ENCODE measurements at places on chromosomes 3 and 15. TPM values are rescaled to one million over a fixed set of nuclear protein-coding genes. Genes with fewer than 3 reads are reported as not detected.

- no peak for DNase-seq
Observed at GRCh38 chr3:49135499-49135898, 2.6 kb upstream of the LAMB2 start.

DNA sequence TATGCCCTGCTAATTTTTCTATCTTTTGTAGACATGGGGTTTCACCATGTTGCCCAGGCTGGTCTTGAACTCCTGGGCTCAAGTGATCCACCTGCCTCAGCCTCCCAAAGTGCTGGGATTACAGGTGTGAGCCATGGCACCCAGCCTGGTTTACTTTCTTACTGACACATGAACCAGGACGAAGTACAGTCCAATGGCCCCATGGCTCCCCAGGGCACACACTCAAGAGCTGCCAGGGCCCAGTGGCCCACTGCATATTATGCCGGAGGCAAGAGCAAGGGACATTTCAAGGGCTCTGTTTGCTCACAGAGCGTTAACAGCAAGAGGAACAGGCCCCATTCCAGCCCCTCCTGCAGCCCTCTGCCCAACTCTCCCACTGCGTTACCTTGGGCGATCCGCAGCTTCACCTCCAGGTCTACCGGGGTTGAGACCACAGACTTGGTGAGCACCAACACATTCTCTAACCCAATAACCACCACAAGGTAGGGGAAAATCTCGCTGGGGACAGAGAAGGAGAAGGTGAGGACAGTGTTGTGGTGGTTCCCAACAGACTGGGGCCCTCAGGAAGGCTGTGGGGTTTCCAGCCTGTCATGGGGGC, 42.8 kb downstream of the PTPN23 start:
- no peak for DNase-seq

GRCh38 chr3:126357295-126358037, at the start of gene KLF15:
KLF15 (minus strand) TSS chr3:126357408; CDS start chr3:126352922, 4,486 bp downstream.
- peak; percentile 80 for DNase-seq

- DNase-seq, result no peak
Observed at GRCh38 chr3:112127522-112128494, 5.2 kb downstream of the GCSAM start.

- DNase-seq, result no peak
Observed at GRCh38 chr3:12948891-12949711, 107.7 kb upstream of the RPL32 start.

DNA sequence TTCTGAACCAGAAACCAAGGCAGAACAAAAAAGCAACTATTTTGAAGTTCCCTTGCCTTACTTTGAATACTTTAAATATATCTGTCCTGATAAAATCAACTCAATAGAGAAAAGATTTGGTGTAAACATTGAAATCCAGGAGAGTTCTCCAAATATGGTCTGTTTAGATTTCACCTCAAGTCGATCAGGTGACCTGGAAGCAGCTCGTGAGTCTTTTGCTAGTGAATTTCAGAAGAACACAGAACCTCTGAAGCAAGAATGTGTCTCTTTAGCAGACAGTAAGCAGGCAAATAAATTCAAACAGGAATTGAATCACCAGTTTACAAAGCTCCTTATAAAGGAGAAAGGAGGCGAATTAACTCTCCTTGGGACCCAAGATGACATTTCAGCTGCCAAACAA, 4.6 kb downstream of the DTX3L start:
- DNase-seq, result no peak

- DNase-seq, result peak; percentile 29
Observed at GRCh38 chr3:179760944-179761343, 108.1 kb downstream of the USP13 start.

- no peak for DNase-seq
Observed at GRCh38 chr3:79258479-79258878, 509.3 kb downstream of the ROBO1 start.

GRCh38 chr3:35789042-35789831, 149.9 kb downstream of the ARPP21 start:
- DNase-seq, result peak; percentile 31

DNA sequence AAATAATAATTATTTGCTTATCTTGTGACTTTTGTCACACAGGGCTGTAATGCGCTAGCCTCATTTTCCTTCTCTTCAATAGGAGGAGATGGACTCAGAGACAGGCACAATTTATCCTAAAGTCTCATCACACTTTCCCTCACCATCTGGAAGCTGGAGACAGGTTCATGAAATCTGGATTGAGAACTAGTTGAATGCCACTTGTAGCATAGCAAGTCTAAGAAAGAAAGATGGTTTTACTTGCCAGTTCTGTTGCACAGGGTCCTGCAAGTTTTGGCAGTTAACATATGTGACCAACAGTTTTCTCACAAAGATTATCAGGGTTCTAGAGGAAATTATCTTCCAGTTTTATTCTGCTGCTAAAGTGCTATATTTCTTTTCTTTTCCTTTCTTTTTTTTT, 9.0 kb upstream of the ZSCAN2 start:
- DNase-seq, result no peak

GRCh38 chr3:112640930-112641801, at the start of gene CCDC80:
CCDC80 (minus strand) TSS chr3:112641143; CDS start chr3:112639905, 1,238 bp downstream.
- peak; percentile 87 for DNase-seq

DNA sequence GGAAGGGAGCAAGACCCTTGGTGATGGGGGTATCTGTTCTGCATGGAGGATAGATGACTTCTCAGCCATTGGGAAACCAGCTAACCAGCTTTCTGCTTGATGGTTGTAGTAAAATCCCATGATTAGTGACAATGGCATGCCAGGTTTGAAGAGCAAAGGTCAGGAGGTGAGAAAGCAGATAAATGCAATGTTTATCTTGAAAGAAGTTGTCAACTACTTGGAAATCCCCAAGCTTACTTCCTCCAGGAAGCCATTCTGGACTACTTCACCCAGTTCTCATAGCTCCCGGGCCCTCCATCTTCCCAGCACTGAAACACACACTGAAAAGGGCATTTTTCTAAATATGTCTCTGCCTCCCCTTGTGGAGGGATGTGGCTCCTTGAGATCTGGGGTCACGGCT, 51.3 kb downstream of the SMAD3 start:
- DNase-seq, result no peak

GRCh38 chr3:43769885-43770425, 79.2 kb downstream of the ABHD5 start:
- DNase-seq, result no peak

DNA sequence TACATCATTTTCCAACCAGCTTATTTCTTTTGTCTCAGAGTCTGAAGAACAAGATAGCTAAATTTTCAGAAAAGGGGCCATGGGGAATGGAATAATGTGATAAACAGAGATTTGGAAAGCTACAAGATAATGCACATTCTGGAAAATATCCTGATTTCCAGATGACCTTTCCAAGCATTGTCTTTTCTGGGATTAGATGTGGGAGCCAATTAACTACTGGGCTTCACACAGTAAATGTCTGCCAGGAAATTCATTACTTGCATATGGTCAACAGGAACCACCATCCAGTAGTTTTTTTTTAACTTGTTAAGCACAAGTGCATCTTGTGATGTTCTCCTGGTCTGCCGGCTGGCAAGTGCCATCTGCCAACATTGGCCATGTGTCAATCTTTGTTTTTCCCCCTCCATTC, 131.1 kb upstream of the BFSP2 start:
- DNase-seq, result peak; percentile 40

DNA sequence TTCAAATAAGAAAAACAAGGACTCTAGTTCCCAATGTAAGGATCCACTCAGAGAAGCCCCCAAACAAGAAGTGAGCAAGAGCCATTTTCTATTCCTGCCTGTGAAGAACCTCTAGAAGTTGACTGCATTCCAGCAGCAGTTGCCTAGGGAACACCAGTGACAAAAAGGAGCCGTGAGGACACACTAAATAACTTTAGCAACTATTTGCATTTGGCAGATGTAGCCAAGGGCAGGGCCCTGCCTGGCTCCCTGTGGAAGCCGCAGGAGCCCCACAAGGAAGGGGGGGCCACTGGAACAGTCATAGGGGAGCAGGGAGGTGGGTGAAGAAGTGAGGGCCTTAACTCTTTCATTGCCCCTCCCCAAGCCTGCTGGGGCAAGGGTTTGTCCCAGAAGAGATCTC, 470.2 kb upstream of the PROK2 start:
- peak; percentile 84 for DNase-seq

- DNase-seq, result no peak
Observed at GRCh38 chr3:16522834-16523233, 9.3 kb upstream of the RFTN1 start.

DNA sequence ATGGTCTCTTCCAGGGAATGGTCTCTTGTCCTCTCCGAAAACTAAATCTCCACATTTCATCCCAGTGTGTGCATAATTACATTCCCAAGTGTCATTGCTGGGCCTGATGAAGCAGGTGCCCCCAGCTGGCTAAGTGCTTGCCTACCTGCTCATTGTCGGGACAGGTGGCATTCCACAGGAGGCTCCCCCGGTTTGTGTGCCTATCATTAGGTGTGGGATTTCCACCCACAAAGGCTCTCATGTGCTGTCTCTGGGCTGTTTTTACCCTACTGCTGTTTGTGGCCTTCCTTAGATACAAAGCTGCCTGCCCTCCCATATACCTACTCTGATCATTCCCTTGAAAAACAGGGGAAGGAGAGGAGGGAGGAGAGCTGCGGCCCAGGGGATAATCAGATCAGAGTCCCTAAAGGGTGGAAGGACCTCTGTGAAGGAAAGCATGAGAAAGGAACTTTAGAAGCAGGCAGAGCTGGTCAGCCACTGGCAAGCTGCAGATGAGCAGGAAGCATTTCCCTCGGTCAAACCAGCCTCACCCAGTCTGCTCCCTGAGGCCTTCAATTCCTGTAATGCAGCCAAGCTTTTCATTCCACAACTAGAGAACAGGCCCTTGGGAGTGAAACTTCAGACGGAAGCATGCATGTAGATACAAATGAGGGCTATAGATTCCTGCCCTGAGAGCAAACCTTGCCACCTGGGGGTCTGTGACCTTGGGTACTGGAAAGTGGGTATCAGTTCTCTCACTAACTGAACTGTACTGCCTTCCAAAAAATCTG, 60.7 kb upstream of the HEG1 start:
- peak; percentile 88 for DNase-seq

GRCh38 chr3:28191363-28191762, 50.1 kb upstream of the CMC1 start:
- DNase-seq, result no peak

- DNase-seq, result no peak
Observed at GRCh38 chr3:149975919-149976318, 5.2 kb upstream of the PFN2 start.

GRCh38 chr3:181906338-181906737, 194.6 kb downstream of the SOX2 start:
- DNase-seq, result no peak

DNA sequence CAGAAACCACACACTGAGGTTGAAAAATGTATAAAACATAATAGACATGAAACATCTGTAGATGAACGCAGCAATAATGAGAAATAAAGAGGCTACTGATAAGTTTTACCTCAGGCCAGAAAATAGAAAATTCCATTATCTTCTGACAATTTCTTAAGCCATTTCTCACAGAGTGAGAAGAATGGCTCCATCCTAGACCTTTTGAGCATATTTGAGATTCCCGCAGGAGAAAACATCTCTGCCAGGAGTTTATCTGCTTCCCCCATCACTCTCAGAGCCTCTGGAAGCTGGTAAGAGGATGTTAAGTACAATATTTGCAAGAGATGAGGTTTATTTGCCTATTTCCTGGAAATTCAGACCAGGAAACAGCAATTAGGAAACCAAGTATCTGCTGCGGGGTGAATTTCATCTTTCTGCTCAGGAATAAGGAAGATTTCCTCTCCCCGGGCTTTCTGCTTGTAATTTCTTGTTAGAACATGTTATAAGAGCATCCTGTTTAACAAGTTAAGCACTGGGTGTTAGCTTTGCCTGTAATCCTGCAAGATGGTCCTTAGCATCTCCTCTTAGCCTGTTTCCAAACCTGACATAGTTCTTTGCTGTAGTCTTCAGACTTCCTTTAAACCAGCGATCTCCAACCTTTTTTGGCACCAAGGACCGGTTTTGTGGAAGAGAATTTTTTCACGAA, 54.8 kb downstream of the ATP13A4 start:
- no peak for DNase-seq

GRCh38 chr3:133136114-133137041, 98.2 kb downstream of the TMEM108 start:
- DNase-seq, result peak; percentile 41

DNA sequence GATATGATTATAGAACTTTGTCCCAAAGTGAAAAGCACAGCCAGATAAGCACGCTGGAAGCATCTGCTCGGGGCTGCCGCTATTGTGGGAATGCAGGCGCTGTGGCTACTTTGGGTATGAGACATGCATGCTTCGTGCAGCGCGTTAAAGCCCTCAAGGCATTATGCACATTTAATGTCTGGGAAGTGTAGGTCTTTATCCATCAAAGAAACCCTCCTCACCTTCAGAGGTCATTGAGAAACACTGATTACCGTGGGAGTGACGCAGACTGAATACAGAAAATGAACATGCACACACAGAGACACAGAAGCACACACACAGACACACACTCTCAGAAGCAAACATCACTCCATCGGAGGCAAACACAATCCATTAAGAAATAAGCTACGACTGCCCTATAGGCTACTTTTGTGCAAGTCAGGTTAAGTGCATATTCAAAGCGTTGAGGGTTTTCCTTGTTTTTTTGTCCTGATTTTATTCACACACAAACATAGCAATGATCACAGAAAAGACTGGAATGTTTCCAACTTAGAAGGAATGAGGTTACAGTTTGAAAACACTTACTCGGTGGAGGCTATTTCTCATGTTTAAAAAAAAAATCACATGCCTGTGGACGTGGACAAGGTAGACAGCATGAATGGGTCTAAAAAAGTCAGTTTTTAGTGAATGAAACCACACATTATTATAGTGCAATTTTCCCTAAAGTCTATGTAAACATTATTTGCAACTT, 68.5 kb downstream of the PLCH1 start:
- DNase-seq, result peak; percentile 37

ITIH3 gene
- not detected for total RNA-seq

COL6A5 gene
- not detected for total RNA-seq

SUSD5 gene
- 10.1 TPM for total RNA-seq

GOLGA8Q gene
- 0.52 TPM for total RNA-seq

EFCC1 gene
- 4.6 TPM for total RNA-seq

TP63 gene
- 2.5 TPM for total RNA-seq

HYKK gene
- 3.7 TPM for total RNA-seq

AMT gene
- 0.56 TPM for total RNA-seq

LEKR1 gene
- total RNA-seq, result 1.3 TPM

CYP1A2 gene
- total RNA-seq, result not detected

GCHFR gene
- total RNA-seq, result 5.5 TPM

SLC9C1 gene
- total RNA-seq, result not detected

GAP43 gene
- 0.16 TPM for total RNA-seq

GOLGA8N gene
- 47.5 TPM for total RNA-seq

IL17RB gene
- total RNA-seq, result not detected

Measured in myocyte (in vitro differentiated cells).